ENCODE measurements at places on chromosomes 3 and 15.
A peak's percentile ranks its signal among the peaks of the same experiment; 100 is the strongest.

DNA sequence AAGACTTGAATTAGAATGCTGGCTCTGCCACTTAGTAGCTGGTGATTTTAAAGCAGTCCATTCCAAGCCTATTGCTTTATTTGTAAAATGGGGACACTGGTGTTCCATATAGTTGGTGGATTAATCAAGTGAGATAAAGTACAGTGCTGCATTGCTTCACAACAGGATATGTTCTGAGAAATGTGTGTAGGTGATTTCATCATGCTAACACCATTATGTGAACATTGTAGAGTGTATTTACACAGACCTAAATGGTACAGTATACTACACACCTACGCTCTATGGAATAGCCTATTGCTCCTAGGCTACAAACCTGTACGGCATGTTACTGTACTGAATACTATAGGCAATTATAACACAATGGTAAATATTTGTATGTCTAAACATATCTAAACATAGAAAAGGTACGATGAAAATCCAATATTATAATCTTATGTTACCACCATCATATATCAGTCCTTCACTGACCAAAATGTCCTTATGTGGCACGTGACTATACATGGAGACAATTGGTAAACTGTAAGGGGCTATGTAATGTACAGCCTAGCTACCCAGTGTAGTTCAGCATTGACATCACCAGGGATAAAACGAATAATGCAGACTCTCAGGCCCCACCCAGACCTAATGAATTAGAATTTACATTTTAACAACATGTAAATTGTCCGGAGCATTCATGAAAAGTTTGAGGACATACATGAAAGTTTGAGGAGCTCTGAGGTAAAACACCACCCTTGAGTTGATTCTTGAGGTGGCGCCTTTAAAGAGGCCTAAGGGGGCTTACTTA, 121.4 kb upstream of the BFSP2 start:
- no peaks in the 10 kb centered on the region for H3K4me1 ChIP-seq
- H3K27ac ChIP-seq: no peak overlapping the region
- H3K36me3 ChIP-seq: no peaks in the 10 kb centered on the region
- no peak overlapping the region for H3K4me3 ChIP-seq
- H3K27me3 ChIP-seq: no peaks in the 10 kb centered on the region

DNA sequence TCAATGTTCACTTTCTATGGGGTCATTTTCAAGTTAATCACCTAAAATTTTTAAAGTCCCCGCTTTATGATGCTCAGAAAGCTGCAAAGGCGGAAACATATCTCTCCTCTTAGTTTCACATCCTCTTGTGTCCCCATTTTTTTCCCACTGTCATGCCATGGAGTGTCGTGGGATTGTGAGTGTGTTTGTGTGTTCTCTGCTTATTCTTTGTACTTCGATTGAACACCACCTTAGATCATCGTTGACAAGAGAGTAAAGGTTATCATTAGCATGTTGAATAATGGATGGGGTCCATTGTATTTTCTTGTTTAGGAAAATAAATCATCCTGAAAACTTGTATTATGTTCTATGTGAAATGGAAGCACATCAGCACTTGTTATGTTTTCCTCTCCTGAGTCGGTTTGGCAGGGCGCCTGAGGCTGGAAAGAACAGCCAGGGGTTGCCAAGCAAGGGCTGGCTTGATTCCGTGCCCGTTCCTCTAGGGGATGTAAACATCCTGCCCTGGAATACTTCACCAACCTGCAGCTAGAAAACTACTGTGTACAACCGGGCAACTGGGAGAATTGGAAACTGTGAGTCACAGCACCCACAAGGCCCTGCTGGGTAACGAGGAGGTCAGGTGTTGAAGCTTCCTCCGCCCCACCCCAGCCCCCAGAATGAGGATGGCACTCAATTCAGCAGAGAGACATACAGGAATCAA, 67.2 kb downstream of the EIF4E3 start:
- H3K27ac ChIP-seq: peak overlapping the region; percentile 87
- H3K4me1 ChIP-seq: peaks cover 23% of the 10 kb centered on the region

DNA sequence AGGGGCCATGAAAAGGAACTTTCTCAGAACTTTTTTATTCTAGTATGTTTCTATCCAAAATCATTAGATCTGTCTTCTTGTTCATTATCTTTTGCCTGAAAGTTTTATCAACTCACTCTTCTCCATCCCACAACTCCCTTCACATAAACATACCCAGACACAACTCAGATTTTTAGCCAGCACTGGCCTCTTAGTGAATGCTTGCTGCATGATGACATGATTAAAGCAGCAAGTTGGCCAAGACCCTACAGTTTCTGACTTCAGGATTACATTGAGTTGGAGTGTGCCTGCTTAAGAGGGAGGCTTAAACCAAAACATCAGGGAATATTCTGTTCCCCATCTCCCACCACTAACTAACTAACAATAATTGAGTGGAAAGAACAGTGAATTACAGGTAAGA, 38.1 kb downstream of the PLSCR2 start:
- no peak overlapping the region for H3K4me3 ChIP-seq
- peaks cover 1% of the 10 kb centered on the region for H3K27me3 ChIP-seq

GRCh38 chr15:45095661-45096060, 18.3 kb downstream of the DUOX2 start:
- no peaks in the 10 kb centered on the region for H3K4me1 ChIP-seq
- H3K36me3 ChIP-seq: no peaks in the 10 kb centered on the region

DNA sequence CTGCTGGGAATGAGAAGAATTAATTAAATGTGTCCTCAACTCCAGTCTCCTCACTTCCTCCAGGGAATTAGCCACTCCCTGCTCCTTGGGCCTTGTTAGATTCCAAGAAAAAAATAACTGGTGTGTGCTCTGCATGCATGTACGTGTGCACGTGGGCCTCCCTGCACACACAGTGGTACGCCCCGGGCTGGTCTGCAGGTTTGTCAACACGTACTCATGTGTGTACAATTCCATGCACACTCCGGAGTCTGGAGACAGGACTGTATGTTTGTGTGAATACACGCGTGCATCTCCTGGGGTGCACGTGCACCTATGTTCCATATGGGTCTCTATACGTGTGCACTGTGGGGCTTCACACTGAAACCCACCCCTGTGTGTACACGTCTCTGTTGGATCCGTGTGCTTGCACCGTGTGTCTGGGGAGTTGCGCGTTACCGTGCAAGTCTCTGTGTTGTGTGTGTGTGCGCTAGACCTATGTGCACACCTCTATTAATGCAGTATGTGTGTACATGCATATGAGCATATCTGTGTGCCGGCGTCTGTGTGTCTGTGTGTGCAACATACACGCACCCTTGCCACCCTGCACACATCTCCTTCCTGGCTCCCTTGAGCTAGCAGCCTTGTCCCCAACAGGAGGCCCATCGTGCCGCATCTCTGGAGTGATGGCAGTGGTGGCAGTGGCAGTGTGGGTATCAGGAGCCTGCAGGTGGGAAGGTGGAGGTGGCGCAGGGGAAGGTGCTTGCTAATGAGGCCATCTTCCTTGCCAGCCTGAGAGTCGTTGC, 210.1 kb downstream of the TBC1D2B start:
- H3K27ac ChIP-seq: no peak overlapping the region
- no peak for DNase-seq
- H3K27me3 ChIP-seq: no peaks in the 10 kb centered on the region
- peaks cover 13% of the 10 kb centered on the region for H3K4me1 ChIP-seq
- H3K36me3 ChIP-seq: no peaks in the 10 kb centered on the region
- no peak overlapping the region for H3K4me3 ChIP-seq

DNA sequence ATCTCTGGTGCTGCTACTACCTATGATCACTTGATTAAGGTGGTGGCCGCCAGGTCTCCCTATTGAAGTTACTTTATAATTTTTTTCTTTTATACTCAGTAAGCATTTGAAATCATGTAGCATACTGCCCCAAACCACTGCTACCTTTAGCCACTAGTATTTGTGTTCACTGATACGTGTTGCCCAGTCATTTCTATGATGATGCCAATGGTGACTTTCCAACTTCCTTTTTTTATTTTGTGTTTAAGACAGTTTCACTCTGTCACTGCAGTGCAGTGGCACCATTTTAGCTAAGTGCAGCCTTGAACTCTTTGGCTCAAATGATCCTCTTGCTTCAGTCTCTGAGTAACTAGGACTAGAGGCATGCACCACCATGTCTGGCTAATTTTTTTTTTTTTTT, 598.2 kb downstream of the NAALADL2 start:
- H3K27ac ChIP-seq: no peak overlapping the region
- peaks cover 3% of the 10 kb centered on the region for H3K4me1 ChIP-seq
- H3K36me3 ChIP-seq: no peaks in the 10 kb centered on the region
- no peak for DNase-seq
- no peaks in the 10 kb centered on the region for H3K27me3 ChIP-seq

DNA sequence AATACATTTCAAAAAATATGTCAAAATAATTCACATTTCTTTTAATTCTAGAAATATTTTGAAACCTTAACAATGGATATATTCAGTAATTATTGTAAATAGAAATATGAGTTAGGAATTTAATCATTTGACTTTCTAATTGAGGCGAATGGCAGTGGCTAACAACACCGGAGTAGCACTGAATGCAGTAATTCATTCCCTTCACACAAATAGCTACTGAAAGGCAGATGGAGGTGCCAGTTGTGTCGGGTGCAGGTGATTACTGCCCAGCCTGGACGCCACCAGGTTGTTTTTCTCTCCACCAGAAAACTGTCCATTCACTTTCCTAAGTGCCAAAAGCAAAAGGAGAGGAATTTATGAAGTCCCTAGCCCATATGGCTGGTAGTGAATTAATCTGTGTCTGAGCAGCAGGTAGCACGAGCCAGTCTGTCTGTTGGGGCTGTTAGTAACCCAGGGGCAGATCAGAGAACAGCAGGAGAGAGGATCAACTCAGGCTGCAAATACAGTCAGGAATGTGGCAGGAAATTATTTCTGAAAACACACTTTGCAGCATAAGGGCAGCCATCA, 79.3 kb upstream of the GMNC start:
- no peak overlapping the region for H3K27ac ChIP-seq
- DNase-seq: no peak
- no peak overlapping the region for H3K4me3 ChIP-seq

GRCh38 chr15:65366122-65366892, 11.5 kb downstream of the IGDCC3 start:
- no peaks in the 10 kb centered on the region for H3K36me3 ChIP-seq
- DNase-seq: no peak
- no peaks in the 10 kb centered on the region for H3K27me3 ChIP-seq
- H3K27ac ChIP-seq: no peak overlapping the region
- H3K4me1 ChIP-seq: peaks cover 2% of the 10 kb centered on the region
- H3K4me3 ChIP-seq: no peak overlapping the region

DNA sequence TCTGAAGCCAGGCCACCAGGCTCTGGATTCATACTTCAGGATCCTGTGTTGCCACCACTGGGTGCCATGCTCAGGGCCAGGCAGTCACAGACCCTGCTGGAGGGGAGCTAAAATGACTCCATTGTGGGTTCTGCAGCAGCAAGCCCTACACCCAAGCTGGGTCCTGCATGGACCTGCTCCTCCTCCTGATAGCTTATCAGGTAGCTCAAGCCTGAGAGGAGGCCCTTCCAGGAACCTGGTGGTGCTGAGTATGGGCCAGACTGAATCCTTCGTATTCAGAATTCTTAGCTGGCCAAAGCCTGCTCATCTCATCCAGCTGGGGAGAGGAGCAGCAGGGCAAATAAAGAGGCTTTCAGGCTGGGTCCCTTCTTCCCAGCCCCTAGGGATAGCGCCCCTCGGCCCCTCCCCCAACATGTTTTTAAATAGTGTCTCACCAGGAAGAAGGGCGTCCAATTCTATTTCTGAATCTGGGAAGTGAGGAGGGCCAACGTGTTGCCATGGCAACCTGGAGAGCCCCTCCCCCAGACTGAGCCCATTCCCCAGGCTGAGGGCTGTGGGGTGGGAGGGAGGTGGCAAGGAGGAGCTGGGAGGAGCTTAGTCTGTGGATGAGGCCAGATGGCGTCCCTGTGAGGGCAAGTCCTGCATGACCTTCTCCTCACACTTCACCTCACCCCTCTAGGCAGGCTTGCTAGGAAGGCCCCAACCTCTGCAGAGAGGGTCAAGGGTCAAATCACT, 11.0 kb upstream of the CAMKV start:
- H3K27ac ChIP-seq: no peak overlapping the region
- no peak for DNase-seq
- no peaks in the 10 kb centered on the region for H3K4me1 ChIP-seq
- H3K36me3 ChIP-seq: no peaks in the 10 kb centered on the region
- H3K27me3 ChIP-seq: peaks cover 15% of the 10 kb centered on the region

GRCh38 chr15:39125904-39126303, 455.0 kb upstream of the THBS1 start:
- H3K4me1 ChIP-seq: peaks cover 46% of the 10 kb centered on the region
- no peak overlapping the region for H3K4me3 ChIP-seq
- H3K27me3 ChIP-seq: no peaks in the 10 kb centered on the region
- DNase-seq: no peak
- no peaks in the 10 kb centered on the region for H3K36me3 ChIP-seq

DNA sequence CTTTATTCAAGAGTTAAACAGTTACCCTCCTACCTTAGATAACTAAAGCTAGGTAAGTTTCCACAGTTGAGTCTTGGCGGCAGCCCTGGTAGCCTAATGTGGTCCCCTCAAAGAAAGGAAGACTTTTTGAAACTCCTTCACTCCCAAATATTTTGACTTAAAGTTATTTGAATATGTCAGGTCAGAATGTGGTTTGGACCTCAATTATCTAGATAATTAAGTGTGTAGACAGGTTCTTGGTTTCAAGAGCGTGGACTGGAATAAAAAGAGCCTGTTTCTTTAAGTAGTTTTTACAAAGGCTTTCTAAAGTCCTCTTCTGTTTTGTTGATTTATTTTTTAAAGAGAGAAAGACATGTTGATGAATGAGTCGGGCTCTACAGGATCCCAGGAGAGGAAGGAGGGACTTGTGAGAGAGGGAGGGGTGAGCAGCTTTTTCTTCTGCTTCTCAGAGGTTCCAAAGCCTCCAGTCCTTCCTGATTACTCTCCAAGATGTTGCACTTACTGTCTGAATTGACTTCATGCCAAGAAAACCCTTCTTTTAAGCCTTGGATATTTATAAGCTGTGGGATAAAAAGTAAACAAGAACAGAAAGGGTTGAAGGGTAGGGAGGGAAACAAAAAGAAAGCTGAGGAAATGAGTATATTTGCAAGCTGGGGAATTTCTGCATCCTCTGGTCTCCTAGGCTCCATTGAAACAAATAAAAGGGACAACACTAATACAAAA, 457.4 kb downstream of the IGSF11 start:
- H3K27me3 ChIP-seq: peaks cover 15% of the 10 kb centered on the region
- H3K36me3 ChIP-seq: no peaks in the 10 kb centered on the region
- no peak overlapping the region for H3K27ac ChIP-seq
- no peaks in the 10 kb centered on the region for H3K4me1 ChIP-seq
- H3K4me3 ChIP-seq: no peak overlapping the region

All from osteocyte (in vitro differentiated cells).